ENCODE measurements at places on chromosomes 1 and 21.

DNA sequence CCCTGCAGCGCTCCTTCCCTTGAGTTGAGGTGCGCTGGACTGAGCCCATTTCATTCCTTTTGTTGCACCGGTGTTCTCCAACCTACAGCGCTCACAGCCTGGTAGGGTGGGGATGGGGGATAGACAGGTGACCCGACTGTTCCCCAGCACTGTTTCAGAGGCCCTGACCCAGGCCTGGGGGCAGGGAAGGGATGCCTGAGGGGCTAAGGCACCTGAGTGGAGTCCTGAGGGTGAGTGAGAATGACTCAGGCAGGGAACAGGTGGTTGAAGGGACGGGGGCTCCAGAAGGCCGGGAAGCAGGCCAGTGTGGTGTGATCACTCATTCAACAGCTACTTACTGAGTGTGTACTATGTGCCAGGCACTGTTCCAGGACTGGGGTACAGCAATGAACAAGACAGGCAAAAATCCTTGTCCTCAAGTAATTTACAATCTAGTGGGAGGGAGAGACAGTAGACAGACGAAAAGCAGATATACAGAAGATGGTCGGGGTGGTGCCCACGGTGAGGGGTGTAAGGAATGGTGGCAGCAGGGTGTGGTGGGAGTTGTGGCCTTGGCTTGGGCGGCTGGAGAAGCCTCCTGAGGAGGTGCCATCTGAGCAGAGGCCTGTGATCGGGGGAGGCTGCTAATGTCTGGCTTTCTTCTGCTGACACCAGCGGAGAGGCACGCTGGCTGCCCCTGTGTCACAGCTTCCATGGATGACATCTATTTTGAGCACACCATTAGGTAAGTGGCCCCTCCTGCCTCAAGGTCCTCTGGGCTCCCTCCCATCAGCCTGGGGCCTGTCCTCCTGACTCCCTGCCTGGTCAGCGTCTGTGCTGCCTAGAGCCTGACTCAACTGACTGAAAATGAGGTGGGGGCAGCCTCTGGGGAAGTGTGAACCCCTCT lies 37.4 kb downstream of the ACOT11 start:
- no peak for DNase-seq

- no peak for DNase-seq
These were observed 4.0 kb downstream of the ENO1 start for GRCh38 chr1:8874230-8875201.

GRCh38 chr1:80282536-80282935 lies 1276.0 kb upstream of the ADGRL4 start:
- DNase-seq = no peak

- DNase-seq = no peak
These were observed 156.3 kb downstream of the DHRS3 start for GRCh38 chr1:12461754-12462153.

DNA sequence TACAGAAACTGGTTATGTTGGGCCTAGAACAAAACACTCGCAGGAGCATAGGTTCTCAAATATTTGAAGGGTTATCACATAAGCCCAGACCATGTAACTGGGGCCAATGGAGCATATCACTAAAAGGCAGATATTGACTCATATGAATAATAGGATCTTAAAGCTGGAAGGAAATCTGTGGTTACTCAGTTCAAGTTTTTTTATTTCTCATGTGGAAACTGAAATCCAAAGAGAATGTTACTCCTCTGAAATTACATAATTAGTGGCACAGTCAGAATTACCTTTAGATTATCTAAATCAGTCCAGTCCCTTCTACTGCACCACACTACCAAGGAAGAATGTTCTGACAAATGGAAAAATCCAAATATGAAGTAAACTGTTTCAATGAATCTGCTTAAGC lies 12.0 kb downstream of the SLAMF8 start:
- no peak for DNase-seq

DNA sequence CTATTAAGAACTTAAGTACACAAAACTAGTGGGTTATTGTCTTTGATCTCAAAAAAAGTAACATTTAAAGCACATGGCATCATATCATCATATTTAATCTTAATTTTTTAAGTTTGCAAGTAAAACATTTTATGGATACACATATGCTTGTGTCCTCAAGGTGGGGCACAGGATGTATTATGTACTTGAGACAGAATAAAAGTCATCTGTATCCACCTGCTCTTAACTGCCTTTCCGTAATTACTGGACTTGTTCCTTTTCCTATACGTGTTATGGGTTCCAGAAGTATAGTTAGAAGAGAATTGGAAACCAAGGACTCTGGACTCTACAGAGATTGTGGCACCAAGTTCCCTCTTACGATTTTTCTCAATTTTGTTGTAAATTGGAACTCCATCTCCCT lies 79.4 kb downstream of the FCRL5 start:
- DNase-seq = no peak

GRCh38 chr1:192920412-192920811 lies 111.6 kb downstream of the RGS2 start:
- DNase-seq = no peak

DNA sequence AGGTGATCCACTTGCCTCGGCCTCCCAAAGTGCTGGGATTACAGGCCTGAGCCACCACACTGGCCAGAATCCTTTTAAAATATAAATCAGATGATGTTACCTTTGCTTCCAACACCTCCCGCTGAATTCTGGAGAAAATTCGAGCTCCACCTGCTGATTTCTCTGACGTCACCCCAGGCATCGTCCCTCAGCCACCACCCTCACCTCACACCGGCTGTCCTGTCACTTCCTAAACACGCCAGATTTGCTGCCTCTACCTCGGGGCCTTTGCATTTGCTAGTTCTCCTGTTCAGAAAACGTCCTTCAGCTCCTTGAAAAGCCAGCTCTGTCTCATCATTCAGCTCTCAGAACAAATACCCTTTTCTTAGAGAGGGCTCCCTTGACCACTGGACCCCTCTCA lies 57.9 kb downstream of the FBXO2 start:
- no peak for DNase-seq

DNA sequence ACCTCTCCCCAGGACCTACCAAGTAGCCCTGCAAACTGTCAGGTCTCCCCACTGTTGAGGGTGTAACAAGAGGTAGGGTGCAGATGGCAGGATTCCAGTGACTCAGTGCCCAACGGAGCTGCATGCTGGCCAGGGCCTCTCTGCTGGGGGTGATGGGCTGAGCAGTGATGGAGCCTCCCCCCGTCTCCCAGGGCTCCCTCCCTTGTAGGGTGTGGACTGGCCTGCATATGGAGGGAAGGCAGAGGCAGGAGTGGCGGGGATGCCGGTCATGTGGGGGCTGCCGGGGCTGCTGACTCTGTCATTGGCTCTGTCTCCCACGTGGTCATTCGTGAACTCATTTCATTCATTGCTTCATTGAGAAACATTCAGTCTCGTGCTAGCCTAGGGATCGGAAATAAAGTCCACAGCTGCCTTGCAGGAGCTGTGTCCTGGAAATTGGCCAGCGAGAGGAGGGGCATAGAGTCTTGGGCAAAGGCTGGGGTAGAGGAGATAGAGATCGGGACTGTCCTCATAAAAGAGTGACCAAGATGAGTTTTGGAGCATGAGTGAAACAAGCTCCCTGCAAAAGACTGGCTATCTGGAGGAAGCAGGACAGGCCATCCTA lies 22.9 kb upstream of the DISP3 start:
- no peak for DNase-seq

- DNase-seq = no peak
These were observed 323.7 kb downstream of the PLPP3 start for GRCh38 chr1:56255516-56256152.

DNA sequence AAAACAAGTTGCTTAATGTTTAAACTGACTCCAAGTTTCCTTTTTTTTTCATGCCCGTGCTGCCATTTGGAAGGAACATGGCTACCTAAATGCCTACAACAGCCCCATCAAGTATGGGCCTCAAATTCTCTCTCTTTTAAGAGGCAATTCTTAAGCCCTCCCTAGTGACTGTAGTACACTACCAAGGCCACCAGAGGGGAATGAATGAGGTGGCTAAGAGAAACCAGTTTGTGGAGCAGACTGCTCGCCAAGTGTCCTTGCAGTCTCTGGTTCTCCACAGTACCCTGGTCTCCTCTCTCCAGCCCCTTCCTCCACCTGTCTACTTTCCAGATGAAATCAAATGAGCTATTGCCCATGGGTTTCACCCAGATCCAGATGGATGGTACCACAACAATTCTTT lies 1809.6 kb downstream of the BRINP3 start:
- no peak for DNase-seq

- no peak for DNase-seq
These were observed 2.9 kb upstream of the LRP8 start for GRCh38 chr1:53330819-53331218.

DNA sequence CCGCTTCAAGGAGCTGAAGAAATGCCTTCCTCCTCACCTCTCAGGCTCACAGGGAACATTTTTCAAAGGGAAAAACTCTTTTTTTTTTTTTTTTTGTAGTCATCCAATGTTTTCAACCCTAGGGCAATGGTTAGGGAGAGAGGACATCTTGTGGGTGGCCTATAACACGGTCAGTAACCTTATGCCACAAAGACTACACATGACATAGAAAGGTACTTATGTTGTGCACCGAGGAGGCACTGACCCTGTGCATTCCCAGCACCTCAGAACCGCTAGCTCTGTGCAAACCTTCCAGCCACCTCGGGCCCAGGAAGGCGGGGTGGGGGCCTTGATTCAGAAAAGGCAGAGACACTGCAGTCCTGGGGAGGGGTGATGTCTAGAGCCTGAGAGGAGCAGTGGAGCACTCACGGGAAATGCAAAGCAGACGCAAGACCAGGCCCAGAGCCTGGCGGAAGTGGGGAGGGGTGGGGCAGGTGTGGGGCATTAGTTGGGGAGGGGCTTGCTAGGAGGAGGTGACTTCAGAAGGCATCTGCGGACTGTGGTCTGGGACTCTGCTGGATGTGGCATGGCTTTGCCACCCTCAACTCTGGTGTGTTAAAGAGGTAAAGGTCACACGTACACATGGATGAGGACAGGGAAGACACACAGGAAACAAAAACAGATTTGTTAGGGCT lies 68.6 kb downstream of the MDM4 start:
- DNase-seq = no peak

DNA sequence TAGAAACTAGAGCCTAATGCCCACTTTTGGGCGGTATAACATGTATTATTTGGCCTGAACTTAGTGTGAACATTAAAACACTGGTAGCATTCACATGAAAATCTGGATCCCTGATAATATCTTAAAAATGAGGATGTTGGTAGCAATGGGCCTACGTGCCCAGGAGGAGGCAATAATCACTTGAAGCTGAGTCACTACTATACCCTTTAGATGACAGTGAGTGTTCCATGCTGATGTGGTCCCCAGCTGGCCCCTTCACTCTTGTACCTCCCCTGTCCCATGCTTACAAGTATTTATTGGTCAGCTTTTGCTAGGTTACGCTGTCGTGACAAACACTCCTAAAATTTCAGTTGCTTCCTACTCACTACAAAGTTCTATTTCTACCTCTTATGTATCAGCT lies 23.0 kb upstream of the POU2F1 start:
- DNase-seq = no peak

DNA sequence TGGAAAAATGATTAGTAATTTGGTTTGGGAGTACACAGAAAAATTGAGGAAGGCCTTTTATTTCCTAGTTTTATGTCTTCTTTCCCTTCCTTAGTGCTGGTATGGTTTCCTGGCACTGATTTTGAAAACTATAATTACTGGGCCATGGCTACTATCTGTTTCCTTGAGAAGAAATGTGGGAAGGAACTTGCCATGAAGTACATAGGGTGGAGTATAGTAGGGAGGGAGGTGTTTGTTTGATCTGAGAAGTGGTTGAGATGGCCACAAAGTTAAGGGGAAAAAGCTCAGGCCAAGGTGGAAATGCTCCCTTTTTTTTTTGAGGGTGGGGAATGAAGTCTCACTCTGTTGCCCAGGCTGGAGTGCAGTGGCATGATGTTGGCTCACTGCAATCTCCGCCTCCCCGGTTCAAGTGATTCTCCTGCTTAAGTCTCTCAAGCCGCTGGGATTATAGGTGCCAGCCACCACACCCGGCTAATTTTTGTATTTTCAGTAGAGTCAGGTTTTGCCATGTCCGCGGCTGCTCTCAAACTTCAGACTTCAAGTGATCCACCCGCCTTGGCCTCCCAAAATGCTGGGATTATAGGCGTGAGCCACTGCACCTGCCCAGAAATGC lies 11.3 kb downstream of the HJV start:
- DNase-seq = no peak

- no peak for DNase-seq
These were observed 1.2 kb downstream of the SH2D5 start for GRCh38 chr1:20731057-20731991.

- no peak for DNase-seq
These were observed 207.2 kb downstream of the TOMM20 start for GRCh38 chr1:234921266-234922062.

GRCh38 chr1:6033986-6034749 lies 11.5 kb upstream of the KCNAB2 start:
- no peak for DNase-seq

- no peak for DNase-seq
These were observed 482.2 kb downstream of the CAMTA1 start for GRCh38 chr1:7267493-7267892.

GRCh38 chr1:46489169-46489637 lies 433 bp upstream of the DMBX1 start:
- DNase-seq = no peak

DNA sequence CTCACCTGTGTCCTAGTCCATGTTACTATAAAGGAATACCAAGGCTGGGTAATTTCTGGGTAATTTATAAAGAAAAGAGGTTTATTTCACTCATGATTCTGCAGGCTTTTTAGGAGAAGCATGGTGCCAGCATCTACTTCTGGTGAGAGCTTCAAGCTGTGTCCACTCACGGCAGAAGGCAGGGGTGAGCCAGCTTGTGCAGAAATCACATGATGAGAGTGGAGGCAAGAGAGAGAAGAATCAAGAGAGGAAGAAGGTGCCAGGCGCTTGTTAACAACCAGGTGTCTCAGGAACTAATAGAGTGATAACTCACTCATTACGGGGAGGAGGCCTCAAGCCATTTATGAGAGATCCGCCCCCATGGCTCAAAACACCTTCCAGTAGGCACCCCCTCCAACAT lies 67.5 kb upstream of the CD34 start:
- no peak for DNase-seq

- DNase-seq = no peak
These were observed 208.2 kb upstream of the TNR start for GRCh38 chr1:175951627-175952026.

GRCh38 chr1:30650038-30650967 lies 73.1 kb downstream of the MATN1 start:
- DNase-seq = no peak

DNA sequence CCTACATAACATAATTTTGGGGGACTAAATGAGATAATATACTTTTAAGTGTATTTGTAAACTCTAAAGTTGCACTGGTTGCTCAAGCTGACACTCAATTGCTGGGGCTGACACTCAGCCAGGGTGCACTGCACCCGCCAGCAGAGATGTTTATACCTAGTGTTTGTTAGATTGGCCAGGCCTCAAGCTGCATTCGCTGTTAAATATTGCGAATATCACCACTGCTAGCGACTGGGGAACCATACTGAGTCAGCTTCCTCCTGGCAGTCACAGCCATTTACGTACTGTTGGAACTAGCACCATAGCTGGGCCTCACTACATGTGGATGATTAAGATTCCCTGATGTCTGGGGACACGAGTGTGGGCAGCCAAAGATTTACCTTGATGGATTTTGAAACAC lies 12.7 kb upstream of the RWDD3 start:
- no peak for DNase-seq

GRCh38 chr1:1989789-1990188 lies 13.8 kb downstream of the CFAP74 start:
- DNase-seq = no peak

Data from stimulated activated CD8-positive, alpha-beta memory T cell treated with anti-CD3 and anti-CD28 coated beads, Interleukin-15, amount 100 ng/mL, for 1 hour (primary cell).